Sigmoid colon (tissue), 7 donors: ENCODE measurements at places on chromosomes 2 and 18. TPM values are rescaled to one million over a fixed set of nuclear protein-coding genes. Genes with fewer than 3 reads are reported as not detected.

Gene KIAA2012
- 0.83 TPM for total RNA-seq

Gene MC4R
- total RNA-seq, result not detected

Gene CNNM3
- 13.6 TPM for total RNA-seq

Gene MORN2
- 16.8 TPM for total RNA-seq

Gene SEC11C
- 51.7 TPM for total RNA-seq

Gene TNS1
- total RNA-seq, result 750 TPM

Gene RBM43
- 16.9 TPM for total RNA-seq

Gene SRD5A2
- total RNA-seq, result not detected

Gene ZNF385B
- 2.8 TPM for total RNA-seq

Gene HDHD2
- 21.0 TPM for total RNA-seq

Gene ASPRV1
- 1.1 TPM for total RNA-seq

Gene GRB14
- total RNA-seq, result 19.8 TPM

Gene AGXT
- total RNA-seq, result not detected

Gene TUBA3D
- total RNA-seq, result not detected

Gene ZC3H15
- total RNA-seq, result 61.2 TPM

- no peaks in the 10 kb centered on the region for H3K27me3 ChIP-seq
- no peaks in the 10 kb centered on the region for H3K36me3 ChIP-seq
- no peak overlapping the region for H3K27ac ChIP-seq
- no peak overlapping the region for H3K4me3 ChIP-seq
- H3K4me1 ChIP-seq, result no peaks in the 10 kb centered on the region
- no peak for DNase-seq
These were observed 113.0 kb downstream of the ATP9B start for GRCh38 chr18:79182047-79182713.

DNA sequence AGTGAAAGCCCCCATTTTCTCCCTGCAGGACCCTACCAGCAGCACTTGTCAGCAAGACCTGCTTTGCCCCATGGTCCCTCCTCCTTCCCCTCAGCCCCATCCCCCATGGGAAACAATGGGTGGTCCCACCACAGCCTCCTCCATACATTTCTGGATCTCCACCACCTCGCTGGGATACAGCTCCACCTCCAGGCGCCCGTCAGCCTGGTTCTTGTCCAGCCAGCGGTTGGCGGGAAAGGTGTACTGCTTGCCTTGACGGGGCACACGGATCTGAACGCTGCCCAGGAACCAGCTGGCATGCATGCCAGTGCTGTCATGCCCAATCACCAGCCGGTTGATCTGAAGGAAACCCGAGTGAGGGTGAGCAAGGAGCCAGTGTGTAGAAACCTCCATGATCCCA is 90.9 kb downstream of the LOXHD1 start:
- no peak overlapping the region for H3K4me3 ChIP-seq
- no peaks in the 10 kb centered on the region for H3K27me3 ChIP-seq
- H3K4me1 ChIP-seq, result no peaks in the 10 kb centered on the region
- no peak for DNase-seq

GRCh38 chr18:74178884-74179283 is 30.6 kb downstream of the TIMM21 start:
- H3K27me3 ChIP-seq, result no peaks in the 10 kb centered on the region
- no peaks in the 10 kb centered on the region for H3K4me1 ChIP-seq
- H3K36me3 ChIP-seq, result no peaks in the 10 kb centered on the region

DNA sequence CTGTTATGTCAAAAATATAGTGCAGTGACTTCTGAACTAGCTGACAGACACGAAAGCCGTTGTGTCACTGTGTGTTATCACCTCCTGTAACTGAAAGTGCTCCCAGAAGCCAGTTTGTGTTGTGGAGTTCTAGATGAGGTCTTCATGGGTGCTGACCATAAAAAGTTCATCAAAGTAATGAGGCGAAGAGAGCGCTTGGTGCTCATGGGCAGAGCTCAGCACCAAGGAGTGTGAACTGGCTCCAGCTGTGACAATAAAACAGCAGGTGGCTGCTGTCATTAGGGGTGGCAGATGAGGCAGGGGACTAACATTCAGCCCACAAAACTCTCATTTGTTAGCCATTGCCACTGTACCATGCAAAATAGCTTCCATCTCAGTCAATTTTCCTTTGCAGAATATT is 151.1 kb downstream of the ZNF407 start:
- H3K4me1 ChIP-seq, result peaks cover 5% of the 10 kb centered on the region
- no peaks in the 10 kb centered on the region for H3K36me3 ChIP-seq
- no peak for DNase-seq
- no peak overlapping the region for H3K27ac ChIP-seq
- no peaks in the 10 kb centered on the region for H3K27me3 ChIP-seq

GRCh38 chr2:134705861-134706586 is 12.8 kb downstream of the TMEM163 start:
- no peaks in the 10 kb centered on the region for H3K36me3 ChIP-seq
- no peaks in the 10 kb centered on the region for H3K27me3 ChIP-seq
- no peak overlapping the region for H3K27ac ChIP-seq
- H3K4me1 ChIP-seq, result no peaks in the 10 kb centered on the region
- no peak overlapping the region for H3K4me3 ChIP-seq

DNA sequence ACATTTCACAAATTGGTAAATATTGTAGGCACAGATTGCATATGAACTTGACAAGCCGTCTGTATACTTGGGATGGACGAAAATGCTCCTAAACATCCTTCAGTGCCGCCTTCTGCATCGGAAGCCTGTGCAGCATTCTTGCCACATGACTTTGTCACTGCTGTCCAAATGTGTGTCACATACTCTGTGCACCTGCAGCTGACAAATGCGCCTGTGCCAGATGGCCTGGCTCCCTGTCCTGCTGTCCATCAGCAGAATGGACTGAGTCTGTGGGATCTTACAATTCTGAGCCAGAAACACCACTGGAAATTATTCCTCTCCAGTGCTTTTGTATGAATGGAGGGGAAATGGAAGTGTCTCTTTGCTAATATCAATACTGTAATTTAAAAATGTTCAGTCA is 89.9 kb downstream of the DCDC2C start:
- DNase-seq, result no peak
- no peak overlapping the region for H3K27ac ChIP-seq
- H3K27me3 ChIP-seq, result no peaks in the 10 kb centered on the region

GRCh38 chr2:189236066-189236465 is 56.5 kb upstream of the COL5A2 start:
- no peak overlapping the region for H3K4me3 ChIP-seq
- no peaks in the 10 kb centered on the region for H3K4me1 ChIP-seq
- H3K27me3 ChIP-seq, result no peaks in the 10 kb centered on the region
- no peak overlapping the region for H3K27ac ChIP-seq
- H3K36me3 ChIP-seq, result no peaks in the 10 kb centered on the region

DNA sequence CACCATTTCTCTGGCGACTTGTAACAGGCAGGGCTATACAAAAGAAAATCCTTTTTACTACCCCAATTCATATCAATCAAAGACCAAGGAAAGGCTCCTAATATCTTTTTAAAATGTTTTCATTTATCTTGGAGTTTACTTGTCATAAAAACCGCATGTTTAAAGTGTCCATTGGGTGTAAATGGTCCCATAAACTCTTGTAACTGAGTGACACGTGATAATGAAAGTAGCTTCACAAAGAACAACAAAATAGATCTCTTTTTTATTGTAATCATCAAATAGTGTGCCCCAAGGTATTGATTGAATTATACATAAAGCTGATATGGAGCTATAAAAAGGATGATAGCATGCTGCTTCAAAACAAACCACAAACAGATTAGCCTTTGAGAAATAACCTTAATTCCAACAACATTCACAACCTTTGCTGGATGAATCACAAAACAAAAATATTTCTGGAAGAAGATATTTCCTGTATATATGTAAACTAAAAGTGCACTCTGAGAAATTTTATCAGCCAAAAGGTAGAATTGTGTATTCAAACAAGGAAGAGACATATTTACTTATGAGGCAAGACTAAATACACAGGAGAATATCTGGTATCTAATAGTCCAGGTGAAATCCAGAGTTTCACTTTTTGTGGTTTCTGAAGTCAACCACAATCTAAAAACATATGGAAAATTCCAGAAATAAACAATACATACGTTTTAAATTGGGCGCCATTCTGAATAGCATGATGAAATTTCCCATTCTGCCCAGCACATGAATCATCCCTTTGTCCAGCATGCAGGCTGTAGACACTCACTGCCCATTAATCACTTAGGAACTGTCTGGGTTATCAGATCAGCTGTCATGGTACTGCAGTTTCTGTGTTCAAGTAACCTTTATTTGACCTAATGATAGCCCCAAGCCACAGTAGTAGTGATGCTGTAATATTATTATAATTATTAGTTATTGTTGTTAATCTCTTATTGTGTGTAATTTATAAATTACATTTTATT is 237.5 kb downstream of the PIK3C3 start:
- H3K4me3 ChIP-seq, result no peak overlapping the region
- H3K27me3 ChIP-seq, result no peaks in the 10 kb centered on the region
- H3K4me1 ChIP-seq, result no peaks in the 10 kb centered on the region
- H3K36me3 ChIP-seq, result no peaks in the 10 kb centered on the region
- DNase-seq, result no peak

- H3K27me3 ChIP-seq, result no peaks in the 10 kb centered on the region
- H3K4me1 ChIP-seq, result no peaks in the 10 kb centered on the region
- DNase-seq, result no peak
- H3K4me3 ChIP-seq, result no peak overlapping the region
- no peaks in the 10 kb centered on the region for H3K36me3 ChIP-seq
These were observed 226.0 kb upstream of the LRRTM1 start for GRCh38 chr2:80530442-80531064.

GRCh38 chr2:160035125-160035524 is 27.3 kb downstream of the PLA2R1 start:
- peaks cover 12% of the 10 kb centered on the region for H3K4me1 ChIP-seq
- no peaks in the 10 kb centered on the region for H3K36me3 ChIP-seq

- H3K27ac ChIP-seq, result no peak overlapping the region
- H3K4me1 ChIP-seq, result no peaks in the 10 kb centered on the region
- DNase-seq, result no peak
- no peak overlapping the region for H3K4me3 ChIP-seq
- H3K36me3 ChIP-seq, result no peaks in the 10 kb centered on the region
- no peaks in the 10 kb centered on the region for H3K27me3 ChIP-seq
These were observed 109.6 kb upstream of the FSIP2 start for GRCh38 chr2:185628985-185629384.

GRCh38 chr2:121326628-121327027 is 41.6 kb upstream of the TFCP2L1 start:
- H3K27ac ChIP-seq, result no peak overlapping the region
- H3K27me3 ChIP-seq, result no peaks in the 10 kb centered on the region
- no peak for DNase-seq
- no peaks in the 10 kb centered on the region for H3K4me1 ChIP-seq

DNA sequence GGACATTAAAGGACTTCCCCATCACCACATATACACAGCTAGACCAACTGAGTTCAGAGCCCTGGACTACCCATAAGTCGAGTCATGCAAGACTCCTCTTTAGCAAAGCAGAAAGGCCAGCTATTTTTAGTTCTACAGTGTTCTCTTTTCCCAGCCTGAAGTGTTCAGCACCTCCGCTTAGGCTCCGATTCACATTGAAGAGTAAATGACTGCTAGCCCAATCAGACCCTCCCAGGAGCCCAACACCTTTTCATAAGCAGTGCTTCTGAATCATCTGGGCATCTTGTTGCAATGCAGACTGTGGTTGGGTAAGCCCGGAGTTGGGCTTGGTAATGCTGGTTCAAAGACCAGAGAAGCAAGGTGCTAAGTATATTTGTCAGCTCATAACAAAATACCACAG is 138.6 kb upstream of the MSH6 start:
- no peak for DNase-seq
- no peak overlapping the region for H3K27ac ChIP-seq
- no peaks in the 10 kb centered on the region for H3K27me3 ChIP-seq
- H3K4me3 ChIP-seq, result no peak overlapping the region

DNA sequence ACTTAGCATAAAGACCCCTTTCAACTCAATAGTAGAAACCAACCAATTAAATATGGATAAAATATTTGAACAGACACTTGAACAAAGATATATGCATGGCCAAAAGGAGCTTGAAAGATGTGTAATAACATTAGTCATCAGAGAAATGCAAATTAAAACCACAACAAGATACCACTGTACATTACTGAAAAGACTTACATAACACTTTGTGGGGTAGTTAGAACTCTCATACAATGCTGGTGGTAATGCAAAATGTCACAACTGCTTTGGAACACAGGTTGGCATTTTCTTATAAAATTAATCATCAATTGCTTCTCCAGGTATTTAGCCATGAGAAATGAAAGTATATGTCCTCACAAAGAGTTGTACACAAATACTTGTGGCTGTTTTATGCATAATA is 60.7 kb downstream of the TTC27 start:
- H3K36me3 ChIP-seq, result no peaks in the 10 kb centered on the region
- H3K27me3 ChIP-seq, result no peaks in the 10 kb centered on the region
- DNase-seq, result no peak
- H3K4me3 ChIP-seq, result no peak overlapping the region

DNA sequence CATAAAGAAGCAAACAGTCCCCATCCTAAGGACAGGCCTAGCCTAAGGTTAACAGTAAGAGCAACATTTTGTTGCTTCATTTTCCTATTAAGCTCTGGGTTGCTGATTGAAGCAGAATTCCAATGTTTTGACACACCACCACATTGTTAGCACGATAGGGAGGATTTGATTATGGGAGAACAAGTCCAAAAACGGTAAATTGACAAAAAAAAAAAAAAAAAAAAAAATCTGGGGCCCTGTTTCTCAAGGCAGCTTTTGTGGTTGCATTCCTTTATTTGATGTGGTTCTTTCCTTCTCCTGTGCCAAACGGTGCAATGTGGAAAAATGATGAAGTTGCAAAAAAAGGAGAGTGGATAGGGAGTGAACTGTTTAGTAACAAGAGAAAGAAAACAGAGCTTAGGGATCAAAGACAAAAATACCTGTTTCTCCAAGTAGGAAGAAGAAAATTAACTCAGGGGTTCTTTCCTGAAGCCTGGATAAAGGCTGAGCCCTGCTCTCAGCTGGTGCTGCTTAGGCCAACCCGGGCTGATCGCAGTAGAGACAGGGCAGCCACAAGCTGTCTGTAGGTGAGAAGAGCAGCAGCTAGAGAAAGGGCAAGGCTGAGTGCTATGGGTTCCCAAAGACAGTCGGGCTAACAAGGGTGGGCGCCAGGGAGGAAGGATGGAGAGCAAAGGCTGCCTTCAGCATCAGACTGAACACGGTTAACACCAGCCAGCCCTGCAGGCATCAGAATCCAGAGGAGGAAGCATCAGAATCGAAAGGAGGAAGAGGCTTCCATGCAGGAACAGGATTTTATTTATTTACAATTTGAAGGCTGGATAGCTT is 167.8 kb upstream of the FOSL2 start:
- no peaks in the 10 kb centered on the region for H3K36me3 ChIP-seq
- no peaks in the 10 kb centered on the region for H3K27me3 ChIP-seq
- no peaks in the 10 kb centered on the region for H3K4me1 ChIP-seq
- DNase-seq, result no peak
- H3K4me3 ChIP-seq, result no peak overlapping the region

- H3K4me1 ChIP-seq, result peaks cover 7% of the 10 kb centered on the region
- no peak overlapping the region for H3K27ac ChIP-seq
- H3K36me3 ChIP-seq, result no peaks in the 10 kb centered on the region
These were observed 84.7 kb upstream of the RAB27B start for GRCh38 chr18:54743605-54743995.

DNA sequence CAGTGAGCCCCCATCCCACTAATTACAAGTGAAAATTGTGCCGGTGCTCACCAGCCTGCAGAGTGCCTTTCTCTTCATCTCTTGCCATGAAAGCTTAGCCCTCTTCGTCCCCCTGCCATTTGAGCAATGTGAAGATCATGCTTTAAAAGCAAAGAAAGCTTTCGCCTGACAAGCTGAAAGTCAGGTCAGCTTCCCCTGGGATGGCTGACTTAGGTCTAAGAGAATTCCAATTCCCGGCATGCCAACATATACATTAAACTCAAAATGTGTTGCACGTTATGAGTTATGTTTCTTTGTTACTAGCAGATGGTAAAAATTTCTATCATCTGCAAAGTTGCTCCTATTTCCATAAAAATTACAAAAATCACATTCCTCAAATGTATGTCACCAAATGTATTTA is 129.8 kb downstream of the AFF3 start:
- H3K27ac ChIP-seq, result no peak overlapping the region
- no peaks in the 10 kb centered on the region for H3K27me3 ChIP-seq
- no peak for DNase-seq
- H3K36me3 ChIP-seq, result no peaks in the 10 kb centered on the region
- H3K4me3 ChIP-seq, result no peak overlapping the region
